ENCODE measurements at places on chromosomes 1 and 21.

DNA sequence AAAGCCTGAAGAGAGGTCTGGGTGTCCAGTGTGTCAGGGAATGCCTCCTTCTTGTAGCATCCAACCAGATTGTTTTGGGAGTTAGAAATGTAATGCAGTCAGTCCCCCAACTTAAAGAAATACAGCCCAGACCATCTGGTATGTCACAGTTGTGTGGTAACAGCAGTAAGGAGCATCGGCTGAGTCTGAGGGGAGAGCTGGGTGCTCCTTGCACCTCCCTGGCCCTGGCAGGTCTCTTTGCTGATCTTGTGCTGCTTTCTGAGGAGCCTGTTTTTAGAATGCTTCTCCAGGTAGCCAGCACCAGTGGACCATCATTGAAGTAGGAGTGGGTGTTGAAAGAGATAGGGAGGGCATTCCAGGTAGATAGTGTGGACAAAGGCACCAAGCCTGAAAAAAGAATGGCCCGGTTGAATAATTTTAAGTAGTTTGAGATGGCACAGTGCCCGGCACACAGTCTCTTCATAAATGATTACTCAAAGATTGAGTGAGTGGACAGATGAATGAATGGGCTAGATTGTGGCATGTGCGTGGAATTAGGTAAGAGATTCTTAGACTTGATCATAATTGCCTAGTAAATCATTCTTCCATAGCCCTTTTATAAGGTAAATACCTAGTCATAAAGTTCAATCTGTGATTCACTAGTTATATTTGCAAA lies 46.5 kb downstream of the LAMC1 start:
- no peak for ATAC-seq

DNA sequence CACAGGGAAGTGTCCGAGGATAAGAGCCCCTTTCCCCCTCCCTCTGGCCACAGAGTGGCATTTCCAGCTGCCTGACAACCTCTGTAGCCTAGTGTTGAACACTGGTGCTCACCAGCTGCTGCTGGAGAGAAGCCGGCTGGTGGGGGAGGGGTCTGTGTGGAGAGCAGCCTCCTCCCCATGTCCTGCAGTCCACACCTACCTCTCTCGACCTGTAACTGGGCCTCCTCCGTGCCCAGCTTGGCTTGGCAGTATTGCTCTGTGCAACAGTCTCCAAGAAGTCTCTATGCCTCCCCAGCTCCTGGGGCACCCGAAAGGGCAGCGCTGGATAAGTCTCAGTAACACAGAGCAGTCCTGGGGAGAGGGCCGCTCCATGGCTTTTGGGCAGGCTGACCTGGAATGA lies 17.0 kb downstream of the PAPPA2 start:
- no peak for ATAC-seq

GRCh38 chr1:160149233-160149632 lies 2.2 kb upstream of the ATP1A4 start:
- ATAC-seq, result no peak

DNA sequence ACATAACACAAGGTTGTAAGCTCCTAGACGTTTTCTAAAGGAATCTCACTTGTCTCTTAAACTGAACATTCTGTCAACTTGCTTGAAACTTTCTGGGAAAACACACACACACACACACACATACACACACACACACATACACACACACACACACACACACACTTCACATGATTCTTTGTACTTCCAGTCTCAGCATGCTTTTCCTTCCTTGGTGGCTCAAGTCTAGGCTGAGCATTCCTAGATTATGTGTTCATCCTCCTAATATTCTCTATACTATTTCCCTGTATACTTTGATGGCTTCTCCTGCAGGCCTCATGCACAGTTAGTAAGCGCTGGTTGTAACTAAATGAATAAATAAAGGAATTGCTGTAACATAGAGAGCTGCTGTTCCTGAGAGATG lies 372.1 kb downstream of the PTPRC start:
- ATAC-seq, result no peak

GRCh38 chr1:206087091-206087490 lies 30.1 kb downstream of the AVPR1B start:
- ATAC-seq, result no peak

DNA sequence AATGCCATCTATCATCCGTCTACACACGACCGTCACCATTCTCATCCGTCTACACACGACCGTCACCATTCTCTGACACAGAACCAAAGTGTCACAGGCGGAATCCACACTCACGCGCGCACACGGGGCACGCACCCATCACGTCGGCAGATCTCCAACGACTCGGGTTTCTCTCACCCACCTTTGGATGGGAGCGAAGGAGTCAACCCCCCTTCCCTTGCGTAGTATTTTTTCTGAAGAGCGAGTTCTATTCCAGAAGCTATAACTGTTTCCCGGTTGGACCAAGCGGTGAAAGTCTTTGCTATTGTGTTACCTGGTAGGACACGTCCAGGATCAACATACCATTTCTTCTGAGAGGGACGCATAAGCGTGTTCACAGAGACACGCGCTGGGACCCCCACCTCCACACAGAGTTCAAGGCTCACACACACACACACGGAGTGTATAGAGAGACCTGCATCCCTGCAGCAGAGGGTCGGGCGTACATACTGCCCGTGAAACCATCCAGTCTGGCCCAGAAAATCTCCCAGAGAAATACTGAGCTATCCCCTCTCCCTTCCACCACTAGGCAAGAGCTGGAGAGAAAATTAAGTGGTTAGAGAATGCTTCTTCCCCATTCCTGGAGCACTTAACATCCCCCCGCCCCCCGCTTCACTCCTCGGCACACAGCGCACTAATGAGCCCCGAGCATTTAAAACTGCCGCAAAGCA lies 741 bp downstream of the DUSP10 start:
- no peak for ATAC-seq

DNA sequence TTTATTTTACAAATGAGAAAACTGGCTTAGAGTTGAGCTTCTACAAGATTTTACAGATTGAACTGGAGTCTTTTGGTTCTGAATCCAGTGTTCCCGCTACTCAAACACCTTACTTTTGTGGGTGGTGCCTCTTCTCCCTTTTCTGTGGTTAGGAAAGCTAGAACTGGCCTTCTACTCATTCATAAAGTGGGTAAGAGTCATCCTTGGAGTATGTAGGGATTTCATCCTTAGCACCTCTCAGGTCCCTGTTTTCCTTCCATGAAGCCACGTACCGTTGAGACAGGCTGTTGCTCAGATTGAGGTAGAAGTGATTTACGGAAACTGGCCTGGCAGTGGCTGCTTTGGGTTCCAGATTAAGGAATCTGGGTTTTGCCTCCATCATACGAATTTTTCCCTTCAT lies 35.8 kb downstream of the WNT4 start:
- no peak for ATAC-seq

GRCh38 chr1:185894791-185895190 lies 160.6 kb downstream of the HMCN1 start:
- ATAC-seq, result no peak

GRCh38 chr1:111585447-111586086 lies 34.0 kb upstream of the RAP1A start:
- peak; percentile 46 for ATAC-seq

DNA sequence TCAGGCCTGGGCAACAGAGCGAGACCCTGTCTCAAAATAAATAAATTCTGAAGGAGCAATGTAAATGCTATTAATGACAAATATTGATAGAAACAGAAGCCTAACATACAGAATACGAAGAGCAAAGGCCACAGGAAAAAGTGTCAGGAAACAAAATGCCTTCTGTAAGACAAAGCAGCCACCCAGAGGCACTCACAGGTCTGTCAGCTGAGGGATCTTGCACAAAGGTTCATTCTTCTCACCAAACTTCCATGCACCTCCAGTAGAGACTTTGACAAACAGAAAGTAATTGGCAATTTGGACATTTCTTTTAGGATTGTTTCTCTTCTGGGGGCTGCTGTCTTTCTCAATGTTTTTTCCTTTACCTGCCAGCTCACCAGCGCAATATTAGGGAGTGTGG lies 1.2 kb upstream of the ALDH9A1 start:
- ATAC-seq, result no peak
